ENCODE measurements at places on chromosomes 2 and 18. TPM values are rescaled to one million over a fixed set of nuclear protein-coding genes. Genes with fewer than 3 reads are reported as not detected.

- no peak for DNase-seq
- H3K36me3 ChIP-seq = no peaks in the 10 kb centered on the region
- H3K27ac ChIP-seq = no peak overlapping the region
- H3K4me1 ChIP-seq = peaks cover 13% of the 10 kb centered on the region
- no peaks in the 10 kb centered on the region for H3K27me3 ChIP-seq
- no peak overlapping the region for H3K4me3 ChIP-seq
These were observed 19.8 kb upstream of the GPR17 start for GRCh38 chr2:127626175-127626574.

DNA sequence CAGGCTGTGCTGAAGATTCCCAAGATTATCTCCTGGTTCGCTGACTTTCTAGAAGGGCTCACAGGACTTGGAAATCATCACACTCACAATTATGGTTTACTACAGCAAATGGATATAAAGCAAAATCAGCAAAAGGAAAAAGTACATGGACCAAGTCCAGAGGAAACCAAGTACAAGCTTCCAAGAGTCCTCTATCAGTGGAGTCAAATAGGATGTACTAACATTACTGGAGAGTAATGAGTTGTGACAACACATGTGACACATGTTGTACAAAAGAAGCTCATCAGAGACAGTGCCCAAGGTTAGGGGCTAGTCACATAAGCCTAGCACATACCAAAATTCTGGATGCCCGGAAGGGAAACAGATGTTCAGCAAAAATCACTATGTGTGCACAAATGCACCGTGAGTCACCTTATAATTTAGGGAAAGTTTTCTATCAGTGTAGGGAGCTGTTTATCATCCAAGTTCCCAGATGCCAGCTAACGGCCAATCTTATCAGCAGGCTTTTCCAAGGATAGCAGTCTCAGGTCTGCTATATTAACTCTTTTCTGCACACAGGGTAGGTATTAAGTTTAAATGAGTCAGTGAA is 9.5 kb downstream of the TMEM237 start:
- H3K4me3 ChIP-seq = no peak overlapping the region
- peaks cover 58% of the 10 kb centered on the region for H3K36me3 ChIP-seq
- DNase-seq = no peak
- no peaks in the 10 kb centered on the region for H3K27me3 ChIP-seq

The GPR155 gene
- 1.9 TPM for total RNA-seq

The MYCN gene
- total RNA-seq = not detected

The ANKRD29 gene
- 2.4 TPM for total RNA-seq

GRCh38 chr18:35983147-35983546 is 10.7 kb downstream of the RMP24 start:
- H3K27ac ChIP-seq = no peak overlapping the region
- H3K36me3 ChIP-seq = peaks cover 48% of the 10 kb centered on the region
- H3K4me1 ChIP-seq = no peaks in the 10 kb centered on the region
- DNase-seq = no peak
- no peaks in the 10 kb centered on the region for H3K27me3 ChIP-seq
- H3K4me3 ChIP-seq = no peak overlapping the region

The LIMS4 gene
- 1.5 TPM for total RNA-seq

DNA sequence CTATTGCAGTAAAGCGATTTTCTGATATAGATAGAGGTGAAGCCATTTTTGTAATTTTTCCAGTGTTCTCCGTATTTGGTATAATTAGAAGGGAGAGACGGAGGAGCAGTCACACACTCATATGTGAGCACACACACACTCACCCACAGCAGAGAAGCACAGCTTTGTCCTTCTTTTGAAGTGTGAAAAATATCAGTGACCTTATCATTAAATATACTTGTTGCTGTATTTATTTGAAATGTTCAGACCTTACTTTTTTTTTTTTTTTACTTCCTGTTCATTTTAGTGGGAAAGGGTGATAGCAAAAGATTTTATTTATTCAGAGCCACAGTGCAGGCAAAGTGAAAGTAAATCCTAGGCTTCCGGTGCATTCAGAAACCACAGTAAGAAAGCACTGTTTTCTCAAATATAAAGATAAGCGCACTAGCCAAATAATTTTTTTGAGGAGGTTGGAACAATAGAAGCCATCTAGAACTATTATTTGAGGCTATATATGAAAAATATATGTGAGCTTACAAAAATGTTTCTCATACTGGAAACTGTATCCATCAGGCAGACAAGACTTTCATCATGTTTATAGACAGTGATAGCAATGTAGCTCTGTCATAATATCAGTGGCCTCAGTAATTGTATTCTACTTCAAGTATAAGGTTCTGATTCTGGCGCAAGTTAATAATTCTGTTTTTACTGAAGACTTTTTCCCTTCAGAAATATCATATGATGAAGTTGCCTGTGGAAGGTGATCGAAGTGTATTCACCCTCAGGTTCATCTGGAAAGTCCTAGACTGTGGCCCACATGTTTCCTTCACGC is 37.2 kb downstream of the TSHZ1 start:
- H3K36me3 ChIP-seq = no peaks in the 10 kb centered on the region
- DNase-seq = peak; percentile 50
- peak overlapping the region; percentile 95 for H3K27ac ChIP-seq

The CTLA4 gene
- not detected for total RNA-seq

GRCh38 chr2:221204699-221205098 is 367.4 kb downstream of the EPHA4 start:
- DNase-seq = no peak
- H3K27me3 ChIP-seq = no peaks in the 10 kb centered on the region
- H3K36me3 ChIP-seq = no peaks in the 10 kb centered on the region
